NCI-H1105 treated with DMSO at 0.1 percent for 48 hours (cell line): ENCODE measurements at places on chromosomes 5 and 9.

DNA sequence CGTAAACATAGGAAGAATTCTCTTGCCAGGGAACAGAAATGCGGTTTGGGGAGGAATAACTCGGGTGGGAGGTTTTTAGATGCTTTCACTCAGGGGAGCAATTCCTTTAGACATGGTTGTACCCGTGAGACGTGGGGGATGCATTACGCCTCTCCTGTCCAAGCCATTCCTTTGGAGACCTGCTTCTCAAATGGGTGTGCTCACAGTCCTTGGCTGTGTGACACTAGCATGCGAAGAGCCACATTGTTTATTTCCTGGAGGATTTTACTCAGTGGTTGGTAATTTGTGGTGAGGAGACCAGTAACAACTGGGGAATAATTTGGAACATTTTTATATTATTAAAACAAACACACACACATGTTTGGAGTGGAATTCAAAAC, 18.5 kb downstream of the COL15A1 start:
- DNase-seq: no peak

GRCh38 chr5:157734436-157734835, 3.2 kb downstream of the THG1L start:
- DNase-seq: no peak

DNA sequence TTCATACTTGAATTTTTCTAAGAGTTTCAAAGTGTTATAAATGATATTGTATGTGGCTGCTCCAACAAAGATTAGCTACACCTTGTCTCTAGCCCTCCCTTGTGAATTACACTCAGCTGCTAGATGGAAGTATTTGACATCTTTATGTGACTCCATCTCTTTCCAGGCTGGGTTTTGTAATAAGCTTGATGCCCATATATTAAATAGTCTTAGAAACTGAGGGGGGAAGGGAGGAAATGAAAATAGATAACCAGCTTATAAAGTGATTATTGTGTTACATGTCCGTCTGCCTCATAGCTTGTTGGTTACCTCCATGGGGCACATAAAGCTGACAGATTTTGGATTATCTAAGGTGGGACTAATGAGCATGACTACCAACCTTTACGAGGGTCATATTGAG, 63.4 kb downstream of the CD180 start:
- DNase-seq: no peak

GRCh38 chr5:174234388-174234787, 188.9 kb downstream of the NSG2 start:
- no peak for DNase-seq
